ENCODE measurements at places on chromosomes 2 and 18.

- no peak for DNase-seq
Measured at GRCh38 chr2:16141641-16141921, 201.2 kb downstream of the MYCN start.

DNA sequence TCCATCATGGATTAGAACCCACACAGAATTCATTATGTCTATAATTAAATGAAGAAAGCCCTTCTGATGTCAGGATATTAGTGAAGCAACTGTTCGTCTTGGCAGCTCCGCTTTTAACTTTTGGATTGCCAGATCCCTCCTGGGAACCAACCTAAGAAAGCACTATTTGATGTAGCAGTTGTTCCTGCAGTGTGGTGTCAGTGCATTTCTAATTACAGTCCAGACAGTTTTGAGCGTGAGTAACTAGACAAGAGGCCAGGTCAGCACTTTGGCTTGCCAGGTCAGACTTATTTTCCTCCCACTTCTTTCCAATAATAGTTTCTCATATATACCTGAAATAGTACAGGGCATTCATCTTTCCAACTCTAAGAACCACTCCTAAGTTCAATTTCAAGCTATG is 13.8 kb downstream of the NRXN1 start:
- DNase-seq = no peak

GRCh38 chr2:101818531-101819451 is 121.3 kb downstream of the MAP4K4 start:
- DNase-seq = no peak

DNA sequence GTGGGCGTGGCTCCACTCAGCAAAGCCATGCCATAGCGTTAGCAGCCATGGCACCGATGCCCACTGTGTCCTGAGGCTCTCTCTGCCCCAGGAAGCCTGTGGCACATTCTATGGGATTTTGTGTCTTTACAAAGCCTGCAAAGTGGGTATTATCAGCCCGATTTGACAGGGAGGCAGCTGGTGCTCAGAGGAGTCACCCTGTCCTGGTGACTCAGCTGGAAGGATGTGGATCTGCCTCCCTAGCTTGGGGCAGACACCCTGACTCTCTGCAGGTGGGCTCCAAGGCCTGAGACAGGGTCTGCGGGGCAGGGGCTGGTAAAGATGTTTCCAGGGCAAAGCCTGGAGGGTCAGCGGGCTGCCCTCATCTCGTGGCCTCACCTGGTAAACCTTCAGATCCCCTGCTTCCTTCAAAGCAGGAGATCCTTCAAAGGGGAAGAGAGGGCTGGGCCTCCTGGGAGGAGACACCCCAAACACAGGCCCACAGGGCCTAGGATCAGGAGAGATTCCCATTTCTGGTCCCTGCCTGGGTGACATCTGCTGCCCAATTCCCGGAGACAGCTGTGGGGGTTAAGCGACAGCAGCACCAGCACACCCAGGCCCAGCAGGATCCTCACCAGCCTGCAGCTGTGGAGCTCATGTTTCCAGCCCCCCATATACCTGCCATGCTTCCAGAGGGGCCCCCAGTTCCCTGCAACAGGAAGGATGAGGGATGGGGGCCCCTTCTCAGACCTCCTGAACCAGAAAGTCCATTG is 3.0 kb upstream of the ASB1 start:
- DNase-seq = no peak

DNA sequence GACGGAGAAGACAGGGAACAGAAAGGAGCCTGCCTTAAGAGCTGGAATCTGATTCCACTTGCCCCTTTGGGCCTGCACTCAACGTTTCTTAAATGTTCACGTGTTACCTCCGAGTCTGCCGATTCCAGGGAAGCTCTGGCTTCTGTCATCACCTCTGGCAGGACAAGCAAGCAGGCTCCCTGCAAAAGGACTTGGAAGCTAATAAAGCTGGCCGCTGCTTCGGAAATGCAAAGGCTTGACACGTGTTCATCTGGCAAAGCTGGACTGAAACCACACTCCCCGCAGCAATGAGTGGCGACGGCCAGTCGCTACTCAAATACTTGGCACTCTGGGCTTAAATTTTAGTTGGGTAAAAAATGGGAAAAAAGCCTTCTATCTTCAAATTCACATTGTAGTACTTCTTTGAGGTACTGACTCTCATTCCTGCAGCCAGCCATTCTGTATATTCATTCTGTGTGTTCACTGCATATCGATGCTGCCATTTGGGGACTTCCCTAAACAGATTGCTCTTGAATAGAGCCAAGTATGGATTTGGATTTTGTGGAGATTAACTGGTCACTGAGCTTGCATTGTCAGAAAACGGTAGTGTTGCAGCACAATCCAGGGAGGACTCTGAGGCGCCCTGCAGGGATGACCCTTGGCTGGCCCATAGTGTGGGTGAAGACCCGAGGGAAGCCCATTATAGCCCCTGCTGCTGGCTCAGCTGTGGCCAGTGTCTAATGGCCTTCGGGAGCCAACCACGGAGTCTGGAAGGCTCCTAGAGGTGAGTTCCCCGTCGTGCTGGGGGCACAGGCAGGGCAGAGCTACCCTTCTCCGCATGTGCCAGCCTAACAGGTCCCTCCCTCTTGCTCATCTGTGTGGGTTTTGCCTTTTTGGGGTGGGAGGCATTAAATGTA is 231.5 kb downstream of the PRKCE start:
- DNase-seq = no peak

DNA sequence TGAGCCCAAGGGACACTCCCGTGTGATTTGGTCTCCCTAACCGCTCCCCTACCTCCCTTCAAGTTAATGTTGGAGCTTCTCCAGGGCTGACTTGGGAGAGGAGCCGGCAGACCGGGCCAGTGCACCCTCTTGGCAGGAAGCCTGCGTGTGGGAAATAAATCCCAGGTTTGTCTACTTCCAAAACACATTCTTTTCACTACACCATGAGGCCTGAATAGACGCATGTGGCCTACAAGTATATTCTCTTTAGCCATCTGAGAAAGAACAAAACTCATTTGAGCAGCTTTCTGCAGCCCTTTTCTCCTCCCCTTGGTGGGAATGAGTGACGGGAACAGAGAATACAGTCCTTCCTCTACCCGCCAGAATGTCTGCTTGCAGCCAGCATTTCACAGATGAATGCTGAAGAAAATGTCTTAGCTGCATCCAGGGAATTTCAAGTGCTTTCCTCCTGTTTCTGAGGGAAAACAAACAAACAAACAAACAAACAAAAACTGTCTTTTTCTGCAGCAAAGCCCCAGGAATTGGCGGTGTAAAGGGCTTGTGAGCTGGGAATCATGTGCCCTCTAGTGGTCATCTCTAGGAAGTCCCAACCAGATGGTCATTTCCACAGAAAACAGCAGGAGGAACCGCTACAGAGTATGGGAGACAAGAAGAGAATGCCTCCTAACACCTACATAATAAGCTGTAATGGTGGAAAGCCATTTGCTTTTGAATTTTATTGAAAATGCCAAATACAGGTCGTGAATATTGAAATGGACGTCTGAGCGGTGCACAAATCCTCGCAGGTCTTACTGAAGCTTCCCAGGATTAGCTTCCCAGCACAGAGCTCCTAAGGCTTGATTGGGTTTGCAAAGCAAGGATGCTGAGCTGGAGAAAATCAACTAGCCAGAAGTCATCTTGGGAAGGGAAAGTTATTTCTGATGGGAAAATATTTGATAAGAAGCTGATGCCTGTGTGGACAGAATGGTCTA is 41.2 kb upstream of the DAPL1 start:
- DNase-seq = no peak

GRCh38 chr2:231909631-231910030 is 16.6 kb downstream of the NPPC start:
- no peak for DNase-seq

DNA sequence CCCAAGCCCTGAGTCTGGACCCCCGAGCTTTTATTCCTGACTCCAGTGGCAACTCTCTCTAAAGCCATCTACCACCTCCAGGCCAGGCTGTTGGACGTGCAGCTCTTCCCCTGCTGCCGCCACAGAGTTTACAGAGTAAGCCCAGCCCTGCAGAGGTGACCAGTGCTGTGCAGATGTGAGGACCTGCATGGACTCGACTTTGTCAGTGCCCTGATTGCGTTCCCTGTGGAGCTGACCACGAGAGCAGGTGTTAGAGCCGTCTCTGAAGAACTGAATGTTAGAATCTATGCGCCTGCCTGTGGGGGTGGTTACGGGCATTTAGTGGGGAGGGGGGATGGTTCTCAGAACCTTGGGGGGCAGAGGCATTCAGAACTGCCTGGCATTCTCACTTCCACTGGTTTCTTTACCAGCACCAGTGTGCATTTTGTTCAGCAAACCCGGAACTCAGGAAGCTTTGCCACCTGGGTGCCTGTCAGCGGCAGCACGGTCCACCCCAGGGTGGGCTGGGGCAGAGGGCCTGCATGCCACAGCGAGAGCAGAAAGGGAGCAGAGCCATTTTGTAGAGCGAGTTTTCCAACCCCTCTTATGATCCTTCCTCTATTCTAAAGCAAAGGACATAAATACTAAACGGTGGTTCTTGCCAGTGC is 137.9 kb downstream of the KLHL29 start:
- no peak for DNase-seq

- no peak for DNase-seq
Measured at GRCh38 chr2:109472974-109473373, 140.8 kb downstream of the SEPTIN10 start.

DNA sequence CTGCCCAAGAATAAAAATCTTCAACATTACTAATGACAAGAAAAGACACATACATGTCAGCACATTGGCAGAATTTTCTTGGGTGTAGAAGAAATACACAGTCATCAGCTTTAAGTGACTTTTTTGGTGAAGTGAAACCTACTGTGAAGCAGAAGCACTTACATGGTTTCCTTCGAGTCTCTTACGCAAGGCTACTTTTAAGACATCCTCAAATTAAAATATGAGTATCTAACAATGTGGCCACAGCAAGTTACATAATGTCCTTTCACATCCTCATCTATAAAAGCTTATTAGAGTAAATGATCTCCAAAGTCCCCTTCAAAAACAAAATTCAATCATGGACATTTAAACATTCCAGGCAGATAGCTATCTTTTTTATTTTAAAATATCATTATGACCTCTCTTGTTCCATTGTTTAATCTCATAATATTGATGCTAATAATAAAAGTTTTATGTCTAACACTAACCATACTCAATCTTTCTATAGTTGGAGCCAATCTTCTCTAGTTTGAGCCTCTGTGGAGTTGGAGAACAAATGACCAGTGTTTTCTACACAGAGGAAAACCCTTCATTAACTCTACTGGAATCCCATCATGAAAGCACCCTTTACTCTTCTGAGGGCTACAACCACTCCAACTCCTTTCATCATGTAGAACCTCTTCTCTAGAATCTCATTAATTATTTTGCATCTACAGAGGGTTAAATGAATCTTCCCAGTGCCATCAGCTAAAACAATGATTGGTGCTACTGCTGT is 182.2 kb upstream of the ZFP36L2 start:
- DNase-seq = no peak

DNA sequence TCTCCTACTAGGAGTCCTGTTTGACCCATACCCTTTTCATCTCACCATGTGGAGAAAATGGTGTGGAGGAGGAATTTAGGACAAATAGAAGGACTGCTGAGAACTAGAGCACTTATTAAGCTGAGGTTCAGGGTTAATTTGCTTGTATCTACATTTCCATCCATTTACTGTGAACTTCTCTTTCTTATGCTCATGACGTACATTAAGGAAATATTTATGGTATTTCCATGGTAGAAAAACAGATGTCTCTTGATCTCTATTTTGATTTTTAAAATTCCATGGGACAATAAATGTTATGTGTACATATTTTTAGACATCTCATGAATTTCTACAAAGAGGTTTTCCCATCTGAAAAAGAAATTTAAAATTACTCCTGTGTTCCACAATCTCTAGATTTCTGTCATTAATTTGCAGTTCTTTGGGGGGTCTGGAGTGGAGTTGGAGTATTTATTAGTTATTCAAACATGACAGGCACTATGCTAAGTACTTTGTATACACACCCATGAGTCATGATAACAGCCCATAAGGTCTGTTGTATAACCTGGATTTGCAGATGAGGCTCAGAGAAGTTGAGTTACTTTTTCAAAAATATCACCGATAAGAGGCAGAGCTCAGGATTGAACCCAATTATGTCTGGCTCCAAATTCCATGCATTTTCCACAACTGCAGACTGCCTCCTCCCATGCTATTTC is 112.6 kb downstream of the COPS8 start:
- no peak for DNase-seq

GRCh38 chr2:85247610-85248009 is 80.2 kb downstream of the TGOLN2 start:
- DNase-seq = no peak

DNA sequence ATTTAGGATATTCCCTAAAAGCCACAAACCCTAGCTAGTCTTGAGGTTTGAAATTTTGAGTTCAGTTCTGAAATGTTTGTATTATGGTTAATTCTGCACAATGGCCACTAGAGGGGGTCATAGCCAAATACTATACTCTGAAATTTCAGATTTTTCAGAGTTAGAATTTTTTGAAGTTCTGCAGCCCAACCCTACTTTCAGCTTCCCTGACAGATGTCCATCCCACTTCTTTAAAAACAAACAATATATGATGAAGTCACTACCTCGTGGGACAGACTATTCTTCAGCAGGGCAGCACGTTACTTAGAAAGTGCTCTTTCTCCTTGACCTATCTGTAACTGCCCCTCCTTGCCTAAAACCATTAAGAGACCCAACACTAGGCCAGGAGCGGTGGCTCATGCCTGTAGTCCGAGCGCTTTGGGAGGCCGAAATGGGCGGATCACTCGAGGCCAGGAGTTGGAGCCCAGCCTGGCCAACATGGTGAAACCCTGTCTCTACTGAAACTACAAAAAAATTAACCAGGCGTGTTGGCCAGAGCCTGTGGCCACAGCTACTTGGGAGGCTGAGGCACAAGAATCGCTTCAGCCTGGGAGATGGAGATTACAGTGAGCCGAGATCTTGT is 48.2 kb upstream of the PAPOLG start:
- DNase-seq = no peak

DNA sequence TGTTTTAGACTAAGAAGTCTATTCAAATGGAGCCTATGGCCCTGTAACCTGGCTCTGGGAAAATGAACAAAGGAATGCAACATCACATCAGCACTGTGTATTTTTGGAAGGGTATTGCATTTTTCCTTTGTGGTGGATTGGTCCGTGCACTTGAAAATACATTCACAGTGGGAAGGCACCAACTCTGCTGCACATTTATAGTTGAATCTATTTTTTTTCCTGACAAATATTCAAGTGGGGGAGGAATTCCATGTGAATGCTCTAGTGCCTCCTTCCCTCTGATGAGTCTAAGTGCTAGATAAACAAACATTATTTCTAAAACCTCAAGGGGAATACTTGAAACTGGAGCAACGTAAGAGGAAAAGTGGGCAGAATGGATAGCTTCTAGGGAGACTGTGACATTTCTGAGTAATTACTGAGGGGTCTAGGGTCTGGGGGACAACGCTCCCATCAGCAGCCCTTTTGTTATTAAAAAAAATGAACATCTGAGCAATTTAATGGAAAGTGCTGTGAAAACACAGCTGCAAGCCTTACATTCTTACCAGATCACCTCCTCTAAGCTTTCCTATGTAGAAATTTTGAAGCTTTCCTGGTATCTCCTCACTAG is 208.2 kb downstream of the SLC8A1 start:
- DNase-seq = no peak

- DNase-seq = no peak
Measured at GRCh38 chr18:57141208-57142129, 5.4 kb upstream of the BOD1L2 start.

Data from activated T-cell treated with anti-CD3 and anti-CD28 coated beads for 1 hour (primary cell).